ENCODE measurements at places on chromosomes 13 and 19.

GRCh38 chr19:14328406-14328805 is 52.8 kb upstream of the ADGRE5 start:
- DNase-seq = no peak

DNA sequence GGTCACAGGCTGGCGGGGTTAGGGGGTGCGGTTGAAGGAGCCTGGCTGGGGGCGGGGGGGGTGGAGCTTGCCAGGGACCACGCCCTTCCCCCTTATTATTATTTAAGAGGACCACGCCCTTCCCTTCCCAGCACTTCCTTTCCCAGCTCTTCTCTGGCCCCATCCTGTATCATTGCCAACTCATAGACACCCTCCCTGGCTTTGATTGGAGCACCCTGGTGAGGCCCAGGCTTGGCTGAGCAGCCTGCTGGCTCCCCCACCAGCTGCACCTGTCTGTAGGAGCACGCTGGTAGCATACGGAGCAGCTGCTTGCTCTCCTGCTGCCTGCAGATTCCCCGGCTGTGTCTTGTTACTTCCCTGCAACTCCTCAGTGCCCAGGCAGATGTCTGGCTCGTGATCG is 62.5 kb upstream of the PDX1 start:
- no peak for DNase-seq

DNA sequence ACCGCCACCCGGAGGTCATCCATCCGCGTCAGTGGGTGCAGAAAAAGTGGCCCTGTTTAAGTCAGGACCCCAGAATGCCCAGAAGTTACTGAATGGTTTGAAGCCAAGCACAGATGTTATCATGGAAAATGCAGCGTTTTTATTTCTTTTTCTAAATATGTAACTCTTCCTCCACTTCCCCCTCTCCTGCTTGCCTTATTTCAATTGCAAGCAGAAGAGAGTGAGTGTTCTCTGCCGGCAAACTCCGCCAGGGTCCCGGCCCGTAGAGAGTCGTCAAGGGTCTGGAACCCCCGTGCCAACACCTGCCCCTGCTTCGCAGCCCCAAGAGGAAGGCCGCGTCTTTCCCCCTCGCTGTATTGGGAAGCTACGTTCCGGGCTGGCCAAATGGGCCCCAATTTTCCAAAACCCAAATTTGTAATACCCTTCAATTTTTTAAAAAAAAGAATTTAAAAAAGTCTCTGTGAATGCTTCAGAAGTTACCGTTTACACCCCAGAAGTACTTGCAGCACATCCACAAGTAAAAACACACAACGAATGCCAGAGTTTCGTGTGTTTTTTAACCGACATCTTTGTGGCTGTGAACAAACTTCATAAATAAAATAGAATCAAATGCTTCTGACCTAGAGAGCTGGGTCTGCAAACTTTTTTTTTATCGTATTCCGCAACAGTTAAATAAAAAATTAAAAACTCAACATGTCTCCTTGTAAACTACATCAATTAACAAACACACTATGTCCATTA is 712 bp upstream of the PDX1 start:
- DNase-seq = no peak

DNA sequence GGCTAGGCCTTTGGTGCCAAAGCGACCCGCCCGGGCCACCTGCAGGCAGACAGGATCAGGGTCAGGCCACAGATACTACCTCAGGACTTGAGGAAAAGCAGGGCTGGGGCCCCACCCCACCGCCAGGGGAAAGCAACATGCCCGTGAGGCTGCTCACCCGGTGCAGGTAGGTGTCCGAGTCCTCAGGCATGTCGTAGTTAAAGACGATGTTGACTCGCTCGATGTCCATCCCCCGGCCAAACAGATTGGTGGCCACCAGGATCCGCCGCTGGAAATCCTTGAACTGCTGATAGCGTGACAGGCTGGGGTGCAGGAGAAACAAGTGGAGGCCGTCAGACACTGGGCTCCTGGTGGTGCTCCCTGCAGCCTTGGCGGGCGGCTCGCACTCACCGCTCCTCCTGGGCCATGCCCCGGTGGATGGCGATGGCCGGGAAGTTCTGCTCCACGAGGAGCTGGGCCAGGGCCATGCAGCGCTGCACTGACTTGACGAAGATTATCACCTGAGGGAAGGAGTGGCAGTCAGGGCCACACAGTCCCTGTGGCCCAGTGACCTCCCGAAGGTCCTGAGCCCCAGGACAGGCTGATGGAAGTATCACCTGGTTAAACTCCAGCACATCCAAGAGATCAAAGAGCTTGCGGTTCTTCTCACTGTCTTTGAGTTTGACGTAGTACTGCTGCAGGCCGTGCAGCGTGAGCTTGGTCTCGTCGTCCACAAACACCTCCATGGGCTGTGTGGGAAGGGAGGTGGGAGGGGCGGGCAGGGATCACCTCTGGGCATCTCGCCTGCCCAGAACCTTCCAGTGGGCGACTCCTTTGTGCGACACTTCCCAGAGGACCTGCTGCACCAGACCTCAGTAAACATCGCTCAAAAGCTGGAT is 9.8 kb downstream of the DDX39A start:
- DNase-seq = no peak

DNA sequence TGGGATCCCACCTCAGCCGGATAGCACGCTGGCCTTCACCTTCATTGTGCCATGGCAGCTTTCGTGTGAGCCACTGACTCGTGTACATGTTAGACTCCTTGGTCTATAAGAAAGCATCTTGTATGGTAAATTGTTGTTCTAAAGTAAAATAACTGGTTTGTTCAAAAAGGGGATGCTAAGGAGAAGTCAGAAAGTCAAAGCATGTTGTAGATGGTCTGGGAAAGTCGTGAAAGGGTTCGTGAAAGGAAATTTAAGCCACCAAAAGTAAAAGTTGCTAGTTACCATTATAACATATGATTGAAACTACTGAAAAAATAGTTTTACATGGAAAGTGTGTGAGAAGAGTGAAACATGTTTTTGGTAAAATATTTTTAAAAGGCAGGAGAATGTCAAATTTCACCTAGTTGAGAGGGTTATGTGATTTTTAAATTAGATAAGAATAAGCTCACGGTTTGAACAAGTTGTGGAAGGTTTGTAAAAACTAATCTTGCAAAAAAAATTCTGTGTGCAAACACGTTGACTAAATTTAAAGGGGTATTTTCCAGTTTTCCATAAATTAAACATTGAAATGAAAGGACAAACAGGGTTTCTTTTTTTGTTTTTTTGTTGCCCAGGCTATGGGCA is 23.4 kb downstream of the DPRX start:
- DNase-seq = no peak

GRCh38 chr13:45337395-45337794 is 3.6 kb downstream of the TPT1 start:
- no peak for DNase-seq

DNA sequence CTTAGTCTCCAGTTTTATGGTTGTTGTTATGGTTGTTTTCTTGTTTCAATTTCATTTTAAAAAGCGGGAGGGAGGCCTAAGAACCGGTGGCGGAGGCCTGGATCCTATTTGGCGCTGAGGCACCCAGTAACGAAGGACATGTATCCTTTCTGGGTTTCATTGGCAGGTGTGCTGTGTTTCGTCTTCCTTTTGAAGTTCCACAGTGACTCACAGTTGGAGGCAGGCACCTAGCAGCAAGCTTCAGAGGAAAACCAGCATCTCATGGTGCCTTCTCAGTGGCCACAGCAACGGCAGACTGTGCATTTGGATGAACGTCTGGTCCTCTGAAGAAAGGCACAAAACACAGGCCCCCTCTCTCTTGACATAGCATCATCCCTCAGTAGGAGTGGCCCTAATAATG is 697.2 kb downstream of the EFNB2 start:
- no peak for DNase-seq

DNA sequence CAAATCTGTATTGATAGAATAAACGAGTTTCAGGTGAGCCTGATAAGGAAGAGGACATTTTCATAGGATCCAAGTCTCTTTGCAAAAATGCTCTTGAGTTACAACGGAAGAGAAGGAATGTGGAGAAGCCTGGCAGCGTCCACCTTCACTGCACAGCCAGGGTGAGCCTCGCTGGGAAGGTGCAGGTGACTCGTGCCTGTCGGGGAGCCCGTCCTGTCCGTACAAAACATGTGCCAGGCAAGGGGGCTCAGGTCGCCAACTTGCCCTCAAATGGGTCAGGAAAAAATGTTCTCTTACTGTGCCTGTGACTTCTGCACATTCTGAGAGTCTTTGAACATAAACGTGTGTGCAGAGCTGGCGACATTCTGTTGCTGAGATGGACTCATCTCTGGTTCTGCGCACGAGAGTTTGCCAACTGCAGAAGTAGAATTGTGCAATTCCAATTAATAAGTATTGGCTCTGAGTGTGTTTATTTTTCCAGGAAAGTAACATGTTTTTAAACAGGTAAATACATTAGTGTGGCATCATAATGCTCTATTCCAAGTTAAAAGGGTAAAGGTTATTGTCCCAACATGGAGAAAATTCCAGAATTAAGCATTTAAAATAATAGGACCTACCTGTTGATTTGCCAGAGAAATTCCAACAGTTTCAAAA is 28.6 kb downstream of the NAXD start:
- no peak for DNase-seq

DNA sequence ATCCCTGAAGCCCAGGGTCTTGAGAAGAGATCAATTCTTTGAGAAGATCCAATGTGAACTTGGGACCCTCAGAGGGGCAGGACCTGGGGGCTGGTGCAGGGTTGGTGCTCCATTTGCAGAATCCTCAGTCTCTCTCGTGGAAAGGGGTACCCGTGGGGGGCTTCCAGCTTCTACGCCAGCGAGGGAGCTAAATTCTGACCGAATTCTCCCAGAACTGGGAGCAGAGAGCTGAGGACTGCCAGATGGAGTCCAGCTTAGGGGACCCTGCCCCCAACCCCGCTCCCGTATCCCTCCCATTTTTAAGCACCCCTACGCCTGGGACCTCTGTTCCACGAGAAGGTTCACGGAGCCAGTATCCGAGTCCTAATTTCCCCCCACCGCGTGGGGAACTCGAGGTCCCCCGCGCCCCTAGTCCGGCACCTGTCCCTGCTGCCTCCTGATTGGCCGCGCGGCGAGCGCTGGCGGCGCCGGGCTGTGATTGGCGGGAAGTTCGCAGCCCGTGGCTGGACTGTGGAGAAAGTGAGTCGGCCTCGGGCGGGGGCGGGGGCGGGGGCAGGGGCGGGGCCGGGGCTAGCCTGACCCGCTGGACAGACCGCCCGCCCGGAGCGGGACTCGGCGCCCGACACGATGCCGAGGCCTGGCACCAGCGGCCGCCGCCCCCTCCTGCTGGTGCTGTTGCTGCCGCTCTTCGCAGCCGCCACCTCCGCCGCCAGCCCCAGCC is 4.4 kb upstream of the LTBP4 start:
- DNase-seq = no peak
